ENCODE measurements at places on chromosomes 5 and 9.

- DNase-seq: no peak
These were observed 1.3 kb downstream of the SPATA31E1 start for GRCh38 chr9:87883990-87884389.

GRCh38 chr9:135783540-135784245, 81.7 kb downstream of the KCNT1 start:
- no peak for DNase-seq

- DNase-seq: no peak
These were observed 143.6 kb downstream of the CEMIP2 start for GRCh38 chr9:71624728-71625127.

GRCh38 chr9:8208465-8208864, 408.9 kb upstream of the DMAC1 start:
- no peak for DNase-seq

DNA sequence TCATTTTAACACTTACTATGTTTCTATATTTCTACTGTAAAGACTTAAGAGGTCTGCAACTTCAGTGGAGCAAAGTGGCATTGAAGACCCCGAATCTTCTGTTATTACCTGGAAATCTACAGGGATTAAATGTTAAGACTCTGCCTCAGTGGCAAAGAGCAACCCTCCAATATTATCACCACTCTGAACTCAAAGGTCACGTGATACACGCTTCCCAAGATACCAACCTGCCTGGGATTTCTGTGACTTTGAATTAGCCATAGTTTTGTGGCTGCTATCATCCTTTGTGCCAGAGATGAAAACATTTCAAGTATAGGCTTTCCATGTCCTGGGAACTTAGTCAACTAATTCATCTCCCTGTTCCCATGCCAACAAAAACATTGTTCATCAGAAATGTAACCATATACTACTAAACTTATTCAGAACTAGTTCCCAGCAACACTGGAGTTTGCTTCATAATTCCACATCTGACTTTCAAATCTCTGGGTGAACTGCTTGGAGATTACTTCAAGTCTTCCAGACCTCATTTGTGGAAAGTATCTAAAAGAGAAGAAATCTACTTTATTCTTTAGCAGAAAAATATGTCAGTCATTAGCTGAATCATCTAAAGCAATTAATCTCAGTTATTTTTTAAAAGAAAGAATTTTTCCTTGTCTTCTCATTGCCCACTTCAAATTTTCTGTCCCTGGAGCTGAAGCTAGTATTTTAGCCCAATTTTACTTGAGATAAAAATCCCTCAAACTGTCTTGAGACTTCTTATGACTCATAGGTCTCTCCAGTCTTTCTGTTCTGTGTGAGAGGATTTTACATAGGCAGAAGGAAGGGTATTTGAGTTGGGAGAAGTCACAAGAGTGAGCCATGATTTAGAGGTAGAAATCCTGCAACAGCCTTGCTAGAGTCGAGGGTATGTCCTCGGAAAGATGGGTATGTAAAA, 83.0 kb downstream of the ZNF462 start:
- no peak for DNase-seq

DNA sequence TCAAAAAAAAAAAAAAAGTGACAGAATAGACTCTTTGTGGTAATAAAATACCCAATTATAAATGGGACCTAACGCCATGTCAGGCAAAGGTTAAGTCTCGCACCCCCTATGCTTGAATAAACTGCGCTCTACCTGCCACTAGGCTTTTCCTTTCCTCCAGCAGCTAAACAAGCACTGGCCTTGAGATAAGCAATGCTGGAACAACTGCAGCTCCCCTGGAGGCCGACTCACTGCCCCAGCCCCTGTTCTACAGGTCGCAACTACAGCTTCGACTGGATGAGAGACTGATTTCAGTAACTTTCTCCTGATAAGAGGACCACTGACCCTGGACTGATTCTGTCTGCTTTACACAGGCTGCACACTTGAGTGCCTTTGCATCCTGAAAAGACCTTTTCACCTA, 210.2 kb downstream of the HSPA4 start:
- DNase-seq: no peak

DNA sequence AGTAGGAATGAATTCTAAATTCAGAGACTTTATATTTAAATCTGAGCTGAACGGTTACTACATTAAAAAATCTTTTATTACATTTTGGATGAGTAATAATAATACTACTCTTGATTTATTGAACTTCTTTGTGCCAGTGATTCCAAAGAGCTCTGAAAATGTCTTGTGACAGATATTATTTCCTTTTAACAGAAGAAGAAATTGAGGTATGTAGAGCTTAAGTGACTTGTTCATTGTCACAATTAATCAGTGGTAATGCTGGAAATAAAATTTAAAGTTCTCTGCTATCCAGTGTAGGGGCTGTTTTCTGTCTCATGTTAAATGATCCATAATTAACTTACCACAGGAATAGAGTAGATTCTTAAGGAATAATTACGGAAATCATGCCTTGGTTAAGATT, 335.3 kb downstream of the KIAA0825 start:
- no peak for DNase-seq

- DNase-seq: no peak
These were observed 22.9 kb downstream of the PROP1 start for GRCh38 chr5:177973066-177973635.

DNA sequence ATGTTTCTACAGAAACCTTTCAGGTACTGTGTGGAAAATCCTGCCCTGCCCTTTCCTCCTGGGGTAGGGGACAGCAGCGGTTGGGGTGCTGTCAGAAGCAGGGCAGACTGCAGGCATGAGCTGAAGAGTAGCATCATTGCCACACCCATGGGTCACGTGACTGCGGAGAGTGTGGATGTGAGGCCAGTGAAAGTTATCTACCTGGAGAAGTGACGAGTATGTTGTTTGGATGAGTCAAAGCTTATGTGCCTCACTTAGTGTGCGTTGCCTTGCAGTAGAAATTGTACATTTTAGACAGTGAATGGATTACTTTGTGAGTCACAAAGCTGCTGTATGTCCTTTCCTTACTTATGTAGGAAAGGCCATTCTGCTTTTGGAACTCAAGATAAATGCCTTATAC, 21.7 kb upstream of the ACTBL2 start:
- DNase-seq: no peak

DNA sequence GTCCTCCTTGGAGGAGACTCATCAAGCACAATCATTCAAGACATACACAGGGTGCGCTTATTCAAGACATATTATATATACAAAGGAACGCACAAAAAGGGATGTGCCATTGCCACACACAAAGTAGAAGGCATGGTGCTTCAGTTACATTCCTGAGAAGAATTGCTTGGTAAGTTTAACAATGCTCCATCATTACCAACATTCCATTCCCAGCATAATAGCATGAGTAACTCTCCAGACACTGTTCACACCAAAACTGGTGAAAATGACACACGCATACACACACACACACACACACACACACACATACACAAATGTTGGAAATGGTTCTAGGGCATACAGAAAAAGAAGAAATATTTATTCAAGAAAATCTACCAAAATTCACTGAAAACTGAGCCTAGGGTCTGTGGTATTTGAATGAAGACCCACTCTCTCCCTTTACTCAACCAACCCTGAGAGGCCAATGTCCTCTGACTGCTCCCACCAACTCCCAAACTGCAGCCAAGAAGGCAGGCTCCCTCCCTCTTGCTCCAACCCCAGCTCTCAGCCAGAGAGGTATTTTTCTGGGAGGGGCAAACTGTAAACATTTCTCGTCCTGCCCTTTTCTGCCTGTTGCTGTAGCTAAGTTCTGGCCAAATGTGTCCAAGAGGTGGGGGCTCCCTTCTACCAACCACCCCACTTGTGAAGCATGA, 19.9 kb downstream of the UGT3A1 start:
- DNase-seq: no peak

DNA sequence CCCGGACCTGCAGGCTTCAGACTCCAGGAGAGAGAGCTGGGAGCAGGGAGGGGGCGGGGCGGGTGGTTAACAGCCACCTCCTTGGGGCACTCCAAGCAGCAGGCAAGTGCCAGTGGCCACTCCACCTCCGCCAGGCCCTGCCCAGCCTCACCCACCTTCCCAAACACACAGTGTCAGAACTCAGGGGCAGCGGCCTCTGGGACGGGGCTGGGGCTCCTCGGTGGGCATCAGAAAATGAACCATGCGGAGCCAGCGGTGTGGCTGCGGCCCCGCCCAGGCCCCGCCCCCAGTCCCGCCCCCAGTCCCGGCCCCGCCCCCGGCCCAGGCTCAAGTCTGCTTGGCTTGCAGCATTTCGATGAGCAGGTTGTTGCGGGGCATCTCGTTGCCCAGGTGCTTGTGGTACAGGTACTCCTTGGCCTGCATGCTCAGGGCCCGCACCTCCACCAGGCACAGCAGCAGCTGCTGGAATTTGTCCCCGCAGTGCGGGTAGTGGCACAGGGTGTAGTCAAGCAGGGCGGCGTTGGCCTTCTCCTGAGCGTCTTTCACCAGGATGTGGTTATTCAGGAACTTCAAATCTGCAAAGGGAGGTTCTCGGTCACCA, 24.7 kb downstream of the NR5A1 start:
- DNase-seq: no peak

GRCh38 chr5:127311781-127312525, 21.4 kb downstream of the MEGF10 start:
- DNase-seq: no peak

GRCh38 chr5:103041071-103041676, 78.8 kb downstream of the GIN1 start:
- no peak for DNase-seq

- no peak for DNase-seq
These were observed 7.9 kb downstream of the OR13J1 start for GRCh38 chr9:35862328-35862727.

- DNase-seq: no peak
These were observed 790 bp upstream of the IARS1 start for GRCh38 chr9:92294297-92294676.

DNA sequence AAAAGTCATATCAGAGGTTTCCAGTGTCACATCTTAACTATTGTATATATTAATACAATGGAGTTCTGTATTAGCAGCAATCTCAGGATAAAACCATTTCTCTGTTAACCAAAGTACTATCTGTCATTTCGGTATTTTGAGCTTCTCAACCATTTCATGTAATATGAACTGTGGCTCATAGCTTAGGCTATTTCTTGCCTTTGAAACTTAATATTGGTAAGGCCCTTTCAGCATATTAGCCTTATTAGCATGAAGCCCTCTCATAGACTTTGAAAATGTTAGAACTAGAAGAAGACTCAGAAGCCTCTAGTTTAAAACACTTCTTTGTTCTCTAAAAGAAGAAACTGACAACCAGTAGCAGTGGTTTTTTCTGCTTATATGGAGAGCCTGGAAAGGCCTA, 731 bp downstream of the CAVIN4 start:
- no peak for DNase-seq

DNA sequence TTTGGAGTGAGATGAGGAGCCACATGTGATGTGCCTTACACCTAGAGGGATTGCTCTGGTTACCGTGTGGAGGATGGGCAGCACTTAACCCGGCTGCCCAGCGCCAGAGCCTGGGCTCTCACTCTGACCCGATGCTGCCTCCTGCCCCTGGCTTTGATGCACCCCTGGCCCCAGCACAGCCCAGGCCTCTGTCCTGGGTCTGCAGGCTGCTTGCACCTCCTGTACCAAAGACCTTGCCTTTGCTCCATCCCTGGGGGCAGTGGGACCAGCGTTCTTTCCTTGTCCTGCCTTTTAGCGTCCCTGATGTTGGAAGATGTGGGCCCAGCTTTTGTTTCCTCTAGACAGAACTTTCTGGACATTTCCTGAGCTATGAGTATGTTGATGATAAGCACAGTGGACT, 40.4 kb downstream of the FGF18 start:
- no peak for DNase-seq

DNA sequence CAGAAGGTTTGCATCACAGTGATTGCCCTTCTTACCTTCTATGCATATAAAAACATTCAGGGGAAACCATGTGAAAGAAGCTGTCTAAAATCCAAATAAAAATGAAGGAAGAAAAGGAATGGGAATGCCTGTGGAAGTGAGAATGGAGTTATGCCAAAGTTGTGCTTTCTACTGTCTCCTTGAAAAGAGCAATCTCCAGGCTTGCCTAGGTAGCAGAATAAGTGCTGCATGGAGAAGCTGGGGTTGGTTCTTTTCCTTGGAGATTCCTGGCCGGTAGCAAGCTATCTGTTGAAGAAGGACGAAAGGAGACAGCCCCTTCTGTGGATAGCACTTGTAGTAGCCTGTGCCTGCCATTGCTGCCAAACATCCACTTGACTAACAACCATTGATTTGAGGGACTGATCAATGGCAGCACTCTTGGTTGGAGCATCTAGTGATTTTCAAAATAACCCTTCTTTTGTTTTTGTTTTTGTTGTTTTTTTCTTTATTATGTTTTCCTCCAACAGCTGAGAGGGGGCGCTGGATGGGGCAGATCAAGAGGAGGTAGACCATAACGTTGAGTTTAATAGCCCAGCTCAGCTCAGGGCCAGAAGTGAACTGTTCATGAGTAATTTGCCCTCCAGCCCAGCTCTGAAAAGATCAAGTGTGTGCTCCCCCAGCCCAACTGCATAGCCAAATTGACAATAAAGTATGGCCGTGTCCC, 1.6 kb downstream of the PLCXD3 start:
- DNase-seq: no peak

- DNase-seq: no peak
These were observed 17.0 kb upstream of the RPS23 start for GRCh38 chr5:82295144-82295543.

DNA sequence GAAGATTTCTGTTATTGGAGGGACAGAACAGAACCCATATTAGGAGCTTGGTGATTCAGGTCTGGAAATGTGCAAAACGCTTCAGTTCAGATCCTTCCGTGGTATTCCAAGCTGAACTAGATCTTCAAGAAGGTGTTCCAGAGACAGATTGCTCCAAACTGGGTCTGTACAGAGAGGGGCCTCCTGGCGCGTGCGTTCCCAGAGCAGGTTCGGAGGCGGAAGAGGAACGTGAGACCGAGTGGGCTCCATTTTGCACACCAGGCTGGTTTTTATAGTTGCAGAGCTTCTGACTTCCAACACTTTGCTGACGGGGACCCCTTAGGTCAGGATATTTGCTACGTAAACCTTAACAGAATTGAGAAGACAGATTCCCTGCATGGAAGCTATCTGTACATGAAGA, 16.7 kb upstream of the RPL26L1 start:
- DNase-seq: no peak

GRCh38 chr5:90264689-90265544, 144.6 kb downstream of the CETN3 start:
- DNase-seq: peak; percentile 2

Data from stimulated activated CD8-positive, alpha-beta memory T cell treated with anti-CD3 and anti-CD28 coated beads, Interleukin-7, amount 100 ng/mL, for 1 hour (primary cell).